Pancreas (tissue), 10 donors: ENCODE measurements at places on chromosomes 4 and X. TPM values are rescaled to one million over a fixed set of nuclear protein-coding genes. Genes with fewer than 3 reads are reported as not detected.

DNA sequence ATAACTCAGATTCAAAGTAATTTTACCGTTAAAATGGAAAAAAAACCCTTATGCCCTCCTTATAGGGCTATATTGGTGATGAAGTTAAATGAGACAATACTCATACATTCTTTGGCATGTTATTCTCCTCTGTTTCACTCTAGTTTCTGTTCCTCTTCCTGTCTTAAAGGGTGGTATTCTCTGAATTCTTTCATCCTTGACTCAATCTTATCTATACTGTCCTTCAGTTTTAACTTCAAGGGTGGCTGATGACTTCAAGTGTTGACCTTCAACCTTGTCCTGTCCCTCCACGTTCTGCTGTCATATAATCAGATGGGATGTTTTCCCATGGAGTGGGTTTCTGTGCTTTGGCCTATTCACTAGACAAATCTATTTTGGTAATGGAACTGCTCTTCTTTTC lies 44.0 kb downstream of the ZNF518B start:
- no peaks in the 10 kb centered on the region for H3K27me3 ChIP-seq
- no peak for DNase-seq
- no peak overlapping the region for H3K4me3 ChIP-seq
- no peaks in the 10 kb centered on the region for H3K36me3 ChIP-seq
- no peaks in the 10 kb centered on the region for H3K4me1 ChIP-seq

DNA sequence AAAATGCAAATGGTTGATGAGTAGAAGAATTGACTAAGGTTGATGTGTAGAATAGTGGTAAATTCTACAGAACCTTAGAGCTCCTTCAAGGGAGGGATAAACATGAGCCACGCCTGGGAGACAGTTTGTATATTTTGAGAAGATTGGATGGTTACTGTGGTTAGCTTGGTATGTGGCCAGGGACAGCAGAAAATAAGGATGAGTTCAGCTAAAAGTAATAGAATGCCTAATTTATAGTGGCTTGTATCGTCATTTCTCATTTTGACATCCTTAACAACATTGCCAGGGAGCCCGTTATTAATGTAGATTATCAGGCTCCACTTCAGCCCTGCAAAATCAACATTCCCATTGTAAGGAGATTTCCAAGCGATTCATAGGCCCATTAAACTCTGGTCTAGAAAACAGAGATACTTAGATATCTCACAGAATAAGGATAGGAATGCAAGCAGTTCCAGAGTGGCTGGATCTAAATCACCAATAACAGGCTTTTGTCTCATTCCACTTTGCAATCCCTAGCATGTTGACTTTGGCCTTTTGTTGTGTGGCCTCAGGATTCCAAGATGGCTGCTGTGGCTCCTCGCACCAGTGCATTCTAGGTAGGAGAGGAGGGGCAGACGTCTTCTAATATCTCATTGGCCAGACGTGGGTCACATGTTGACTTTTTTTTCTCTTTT lies 6.4 kb upstream of the PTTG2 start:
- no peaks in the 10 kb centered on the region for H3K4me1 ChIP-seq
- no peak for DNase-seq
- H3K27me3 ChIP-seq = no peaks in the 10 kb centered on the region
- H3K27ac ChIP-seq = no peak overlapping the region
- no peak overlapping the region for H3K4me3 ChIP-seq

GRCh38 chrX:66021401-66021764 lies 18.5 kb downstream of the VSIG4 start:
- no peaks in the 10 kb centered on the region for H3K36me3 ChIP-seq
- DNase-seq = no peak

DNA sequence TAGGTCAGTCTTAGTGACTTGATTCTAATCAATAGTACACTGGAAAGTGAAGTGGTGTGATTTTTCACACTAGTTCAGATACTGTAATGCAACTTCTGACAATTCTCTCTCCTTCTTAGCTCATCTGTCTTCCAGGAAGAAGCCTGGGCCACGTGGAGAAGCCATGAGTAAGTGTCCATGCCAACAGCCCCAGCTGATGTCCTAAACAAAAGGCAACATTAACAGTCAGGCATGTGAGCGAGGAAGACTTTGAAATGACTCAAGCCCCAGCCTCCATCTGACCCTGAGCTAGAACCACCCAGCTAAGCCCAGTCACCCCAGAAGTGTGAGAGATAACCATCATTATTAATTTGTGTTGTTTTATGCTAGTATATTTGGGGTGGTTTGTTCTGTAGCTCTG lies 115.7 kb upstream of the MAGEB16 start:
- no peaks in the 10 kb centered on the region for H3K36me3 ChIP-seq
- H3K27ac ChIP-seq = no peak overlapping the region
- no peak overlapping the region for H3K4me3 ChIP-seq
- no peaks in the 10 kb centered on the region for H3K27me3 ChIP-seq

- H3K27me3 ChIP-seq = no peaks in the 10 kb centered on the region
- H3K4me1 ChIP-seq = no peaks in the 10 kb centered on the region
- DNase-seq = no peak
- H3K27ac ChIP-seq = no peak overlapping the region
- no peaks in the 10 kb centered on the region for H3K36me3 ChIP-seq
- H3K4me3 ChIP-seq = no peak overlapping the region
Observed at GRCh38 chrX:137654481-137654880, 88.6 kb downstream of the ZIC3 start.

- no peak for DNase-seq
- H3K4me1 ChIP-seq = peaks cover 7% of the 10 kb centered on the region
- H3K27me3 ChIP-seq = no peaks in the 10 kb centered on the region
- H3K36me3 ChIP-seq = no peaks in the 10 kb centered on the region
Observed at GRCh38 chrX:7170898-7171297, 22.9 kb upstream of the PUDP start.

- DNase-seq = no peak
- no peak overlapping the region for H3K27ac ChIP-seq
- H3K27me3 ChIP-seq = no peaks in the 10 kb centered on the region
- H3K4me3 ChIP-seq = no peak overlapping the region
- no peaks in the 10 kb centered on the region for H3K36me3 ChIP-seq
Observed at GRCh38 chr4:77433418-77433733, 172.2 kb upstream of the CXCL13 start.

DNA sequence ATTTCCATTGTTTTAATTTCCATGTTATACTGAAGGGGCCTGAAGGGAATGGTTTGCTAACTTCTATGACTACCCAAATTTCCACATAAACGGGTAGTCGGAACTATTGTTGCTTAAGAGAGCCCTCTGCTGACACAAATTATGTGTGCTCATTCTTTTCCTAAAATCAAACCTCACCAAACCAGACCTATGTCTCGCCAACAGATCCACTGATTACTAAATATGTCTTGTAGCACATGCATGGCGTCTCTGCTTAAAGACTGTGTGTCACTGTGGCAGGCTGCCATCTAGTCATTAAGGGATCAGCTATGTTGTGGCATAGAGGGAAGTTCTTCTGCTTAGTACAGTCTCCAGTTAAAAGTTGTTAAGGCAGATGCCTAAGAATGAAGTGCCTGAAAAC lies 25.1 kb downstream of the PIR start:
- H3K36me3 ChIP-seq = no peaks in the 10 kb centered on the region
- peaks cover 14% of the 10 kb centered on the region for H3K27me3 ChIP-seq
- no peaks in the 10 kb centered on the region for H3K4me1 ChIP-seq
- no peak overlapping the region for H3K27ac ChIP-seq

GRCh38 chrX:107857837-107858236 lies 32.2 kb downstream of the MID2 start:
- no peak overlapping the region for H3K4me3 ChIP-seq
- no peaks in the 10 kb centered on the region for H3K27me3 ChIP-seq
- no peak for DNase-seq
- no peaks in the 10 kb centered on the region for H3K4me1 ChIP-seq

GRCh38 chrX:7085879-7086278 lies 61.6 kb upstream of the STS start:
- H3K27ac ChIP-seq = no peak overlapping the region
- no peaks in the 10 kb centered on the region for H3K27me3 ChIP-seq
- peaks cover 5% of the 10 kb centered on the region for H3K36me3 ChIP-seq
- no peaks in the 10 kb centered on the region for H3K4me1 ChIP-seq
- no peak for DNase-seq

DNA sequence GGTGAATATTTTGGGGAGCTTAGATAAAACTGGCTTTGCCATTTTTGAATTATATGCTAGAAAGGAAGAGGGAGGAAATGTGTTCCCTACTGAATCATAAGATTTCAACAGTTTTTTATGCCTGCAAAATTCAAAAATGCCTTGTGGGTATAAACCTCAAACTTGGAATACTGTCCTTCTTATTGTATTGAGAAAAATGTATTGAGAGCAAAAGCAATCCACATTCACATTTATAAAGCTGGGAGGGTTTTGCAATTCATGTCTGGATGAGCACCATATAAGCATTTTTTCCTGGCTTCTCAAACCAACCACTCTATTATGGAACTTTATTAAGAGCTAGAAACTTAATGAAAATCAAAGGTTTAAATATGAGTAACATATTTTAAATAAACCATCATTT lies 289.8 kb downstream of the PCDH7 start:
- no peak overlapping the region for H3K4me3 ChIP-seq
- no peak overlapping the region for H3K27ac ChIP-seq
- DNase-seq = no peak
- H3K4me1 ChIP-seq = no peaks in the 10 kb centered on the region
- H3K27me3 ChIP-seq = no peaks in the 10 kb centered on the region

TMPRSS11E gene
- 0.20 TPM for total RNA-seq

PAGE4 gene
- total RNA-seq = not detected
